CD4-positive, alpha-beta memory T cell (primary cell): ENCODE measurements at places on chromosomes 16 and 17.

GRCh38 chr17:37239690-37240334, 136.0 kb upstream of the C17orf78 start:
- no peaks in the 10 kb centered on the region for H3K27me3 ChIP-seq
- H3K36me3 ChIP-seq, result peaks cover 8% of the 10 kb centered on the region
- no peaks in the 10 kb centered on the region for H3K4me1 ChIP-seq

- no peaks in the 10 kb centered on the region for H3K27me3 ChIP-seq
- peaks cover 96% of the 10 kb centered on the region for H3K4me1 ChIP-seq
- peak overlapping the region; percentile 24 for H3K4me3 ChIP-seq
- peaks cover 47% of the 10 kb centered on the region for H3K36me3 ChIP-seq
Observed at GRCh38 chr17:78137392-78138203, 7.0 kb downstream of the TMC8 start.

GRCh38 chr17:36117505-36118382, 14.1 kb downstream of the CCL4 start:
- no peaks in the 10 kb centered on the region for H3K36me3 ChIP-seq
- DNase-seq, result no peak
- H3K4me1 ChIP-seq, result no peaks in the 10 kb centered on the region
- no peaks in the 10 kb centered on the region for H3K27me3 ChIP-seq
- H3K27ac ChIP-seq, result no peak overlapping the region

DNA sequence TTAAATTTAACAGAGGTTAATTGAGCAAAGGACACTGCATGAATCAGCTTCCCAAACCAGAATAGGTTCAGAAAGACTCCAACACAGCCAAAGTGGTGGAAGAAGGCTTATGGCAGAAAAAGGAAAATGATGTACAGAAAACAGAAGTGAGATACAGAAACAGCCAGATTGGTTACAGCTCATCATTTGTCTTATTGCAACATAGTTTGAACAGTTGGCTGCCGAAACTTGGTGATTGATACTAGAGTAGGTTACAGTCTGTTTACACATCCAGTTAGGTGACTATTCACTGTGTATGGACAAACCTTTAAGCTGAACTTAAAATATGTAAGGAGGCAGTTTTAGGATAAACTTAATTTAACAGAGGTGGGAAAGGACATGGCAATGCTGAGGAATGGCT, 18.3 kb downstream of the TMEM100 start:
- DNase-seq, result no peak
- no peak overlapping the region for H3K27ac ChIP-seq
- H3K27me3 ChIP-seq, result peaks cover 5% of the 10 kb centered on the region
- H3K4me3 ChIP-seq, result no peak overlapping the region
- no peaks in the 10 kb centered on the region for H3K4me1 ChIP-seq

GRCh38 chr17:2214047-2214928, 89.3 kb downstream of the SMG6 start:
- no peak for DNase-seq
- H3K27me3 ChIP-seq, result no peaks in the 10 kb centered on the region
- peaks cover 52% of the 10 kb centered on the region for H3K4me1 ChIP-seq
- no peaks in the 10 kb centered on the region for H3K36me3 ChIP-seq
- peak overlapping the region; percentile 90 for H3K27ac ChIP-seq

GRCh38 chr17:35761601-35762000, 914 bp downstream of the C17orf50 start:
- H3K4me1 ChIP-seq, result peaks cover 6% of the 10 kb centered on the region
- no peak for DNase-seq
- no peak overlapping the region for H3K27ac ChIP-seq
- no peaks in the 10 kb centered on the region for H3K36me3 ChIP-seq

DNA sequence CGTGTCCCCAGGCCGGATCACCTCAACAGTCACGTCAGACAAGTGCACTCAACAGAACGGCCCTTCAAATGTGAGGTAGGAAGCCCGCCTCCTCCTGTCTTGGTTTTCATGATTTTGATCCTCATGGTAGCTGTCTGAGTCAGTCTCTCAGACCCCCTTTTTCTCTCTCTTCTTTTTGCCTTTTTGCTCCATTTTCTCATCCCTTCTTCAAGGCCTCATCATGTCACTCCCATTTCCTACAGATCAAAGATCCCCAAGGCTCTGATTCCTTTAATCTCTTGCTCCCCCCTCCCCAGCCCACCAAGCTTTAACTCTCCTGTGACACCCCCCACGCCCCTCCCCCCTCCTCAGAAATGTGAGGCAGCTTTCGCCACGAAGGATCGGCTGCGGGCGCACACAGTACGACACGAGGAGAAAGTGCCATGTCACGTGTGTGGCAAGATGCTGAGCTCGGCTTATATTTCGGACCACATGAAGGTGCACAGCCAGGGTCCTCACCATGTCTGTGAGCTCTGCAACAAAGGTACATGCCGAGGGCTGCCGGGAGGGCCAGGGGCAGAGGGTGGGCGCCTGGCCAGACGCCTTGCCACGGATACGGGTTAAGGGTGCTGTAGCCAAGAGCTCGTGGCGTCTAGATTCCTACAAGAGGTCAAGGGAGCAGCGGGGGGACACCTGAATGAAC, 2.0 kb downstream of the MAZ start:
- H3K27ac ChIP-seq, result peak overlapping the region; percentile 80
- DNase-seq, result no peak
- H3K4me3 ChIP-seq, result peak overlapping the region; percentile 70
- peaks cover 9% of the 10 kb centered on the region for H3K36me3 ChIP-seq
- H3K27me3 ChIP-seq, result no peaks in the 10 kb centered on the region
